ENCODE measurements at places on chromosomes 1 and 21.
A peak's percentile ranks its signal among the peaks of the same experiment; 100 is the strongest.

- DNase-seq: no peak
These were observed 125.0 kb upstream of the IVNS1ABP start for GRCh38 chr1:185442050-185442449.

GRCh38 chr1:180188684-180189175 lies 34.1 kb downstream of the QSOX1 start:
- no peak for DNase-seq

- peak; percentile 33 for DNase-seq
These were observed 1.1 kb downstream of the AGTRAP start for GRCh38 chr1:11736746-11737639.

- no peak for DNase-seq
These were observed 396.0 kb upstream of the DAB1 start for GRCh38 chr1:57819893-57820292.

DNA sequence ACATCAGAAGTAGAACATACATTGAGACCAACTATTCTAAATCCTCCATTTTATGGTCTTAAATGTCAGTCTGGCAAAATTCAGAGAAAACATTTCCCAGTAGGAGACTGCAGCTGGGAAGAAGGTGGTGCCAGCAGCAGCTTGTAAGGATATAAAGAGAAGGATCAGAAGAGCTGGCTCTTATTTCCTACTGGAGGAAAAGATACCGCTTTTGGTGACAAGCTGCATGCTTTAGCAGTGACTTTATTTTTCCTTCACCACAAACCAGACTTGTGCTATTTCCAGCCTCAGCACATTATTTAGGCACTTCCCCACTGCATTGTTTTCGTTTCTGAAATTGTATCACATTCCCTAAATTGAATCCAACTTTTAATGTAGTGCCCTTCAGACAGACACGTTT lies 28.4 kb downstream of the RNF11 start:
- DNase-seq: no peak

DNA sequence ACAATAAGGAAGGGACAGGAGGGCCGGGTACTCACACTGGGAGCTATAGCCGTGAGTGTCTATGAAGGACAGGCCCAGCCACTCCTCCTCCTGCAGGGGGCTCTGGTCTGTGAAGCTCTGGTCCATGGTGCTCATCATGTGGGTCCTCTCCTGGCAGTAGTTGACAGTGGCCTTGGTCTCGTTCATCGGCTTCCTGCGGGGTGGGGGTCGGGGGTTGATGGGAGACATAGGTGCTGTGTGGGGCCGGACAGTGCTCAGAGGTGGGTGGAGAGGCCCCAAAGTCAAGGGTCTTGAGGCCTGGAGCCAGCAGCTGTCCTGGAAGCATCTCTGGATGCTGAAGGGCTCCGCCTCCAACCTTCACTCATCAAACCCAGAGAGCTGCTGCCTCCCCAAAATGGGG lies 260.4 kb downstream of the PTPRU start:
- DNase-seq: no peak

GRCh38 chr21:42640486-42640885 lies 12.9 kb upstream of the PDE9A start:
- DNase-seq: no peak

DNA sequence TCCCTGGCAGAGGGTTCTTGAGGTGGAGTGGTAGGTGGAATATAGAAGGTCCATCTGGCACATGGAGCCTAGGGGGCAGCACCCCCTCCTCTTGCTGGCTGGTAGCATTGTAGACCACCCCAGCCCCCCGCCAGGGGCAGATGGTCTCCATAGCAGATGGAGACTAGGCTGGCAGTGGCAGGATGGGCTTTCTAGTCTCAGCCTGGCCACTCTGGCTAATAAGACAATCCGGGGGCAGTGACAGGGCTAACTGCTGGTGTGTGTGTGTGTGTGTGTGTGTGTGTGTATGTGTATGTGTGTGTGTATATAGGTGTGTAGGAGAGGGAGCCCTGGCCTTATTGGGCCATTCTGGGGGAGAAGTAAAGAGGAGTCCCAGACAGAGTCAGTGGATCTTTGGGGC lies 16.1 kb downstream of the UTP11 start:
- DNase-seq: no peak

DNA sequence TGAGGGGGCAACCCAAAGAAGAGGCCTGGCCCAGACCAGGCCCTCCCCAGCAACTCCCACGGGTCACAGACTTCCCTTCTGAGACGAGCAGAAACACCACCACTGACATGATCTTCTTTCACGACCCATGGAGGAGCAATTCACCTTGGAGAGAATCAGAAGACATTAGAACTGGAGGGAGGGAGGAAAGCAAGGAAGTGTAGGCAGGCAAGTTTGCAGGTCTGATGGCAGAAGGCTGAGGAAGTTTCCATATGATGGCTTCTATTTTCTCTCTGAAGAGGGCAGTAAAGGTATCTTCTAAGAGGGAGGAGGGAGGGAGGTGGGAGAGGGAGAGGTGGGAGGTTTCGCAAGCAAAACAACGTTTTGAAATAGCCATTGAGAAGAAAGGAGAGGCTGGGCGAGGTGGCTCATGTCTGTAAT lies 1.4 kb upstream of the UBXN10 start:
- DNase-seq: no peak

DNA sequence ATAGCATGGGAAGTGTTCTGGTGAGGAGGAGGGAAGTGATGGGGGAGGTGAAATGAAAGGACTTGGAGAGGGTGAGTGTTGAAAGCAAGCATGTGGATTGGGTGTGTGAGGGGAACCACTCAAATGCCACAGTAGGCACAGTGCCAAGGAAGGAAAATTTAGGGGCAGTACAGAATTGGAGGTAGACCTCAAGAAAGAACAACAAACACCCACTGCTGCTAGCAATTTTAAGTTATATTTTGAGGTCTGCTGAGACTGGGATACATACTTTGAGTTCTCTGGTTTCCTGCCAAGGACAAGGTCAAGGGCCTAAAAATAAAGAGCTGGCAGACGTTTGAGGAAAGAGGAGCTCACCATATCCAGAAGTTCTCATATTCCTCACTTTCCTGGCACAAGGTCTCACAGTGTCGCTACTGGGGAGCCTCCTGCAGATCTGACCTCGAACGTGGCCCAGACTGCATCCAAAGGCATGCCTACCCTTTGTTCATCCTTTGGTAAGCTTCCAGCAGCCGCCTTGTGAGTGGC lies 104.0 kb downstream of the BRINP2 start:
- peak; percentile 27 for DNase-seq

- no peak for DNase-seq
These were observed at the start of gene CFH for GRCh38 chr1:196651637-196652215. CFH (plus strand) TSS chr1:196652043; CDS start chr1:196652118, 75 bp downstream.

DNA sequence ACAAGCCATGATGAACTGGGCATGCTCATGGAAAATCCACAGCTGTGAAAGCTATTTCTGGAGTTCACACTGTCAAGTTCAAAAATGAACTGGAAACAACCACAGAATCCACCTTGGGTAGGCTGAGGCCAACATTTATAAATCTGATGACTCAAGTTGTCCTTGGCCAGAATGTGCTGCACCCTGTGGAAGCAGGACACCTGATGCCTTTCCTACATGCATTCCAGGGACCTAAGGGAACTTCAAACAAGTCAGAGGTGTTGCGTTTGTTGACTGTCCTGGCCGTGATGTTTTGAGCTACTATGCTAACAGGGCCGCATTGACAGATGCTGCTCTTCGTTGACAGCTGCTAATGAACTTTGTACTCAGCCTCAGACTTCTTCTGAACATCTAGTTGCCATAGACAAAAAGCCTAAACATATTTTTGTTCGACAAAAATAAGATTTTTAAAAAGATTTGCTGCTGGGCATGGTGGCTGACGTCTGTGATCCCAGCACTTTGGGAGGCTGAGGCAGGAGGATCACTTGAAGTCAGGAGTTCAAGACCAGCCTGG lies 127.9 kb upstream of the SLC45A1 start:
- DNase-seq: no peak

- DNase-seq: no peak
These were observed 177.2 kb downstream of the PLPPR4 start for GRCh38 chr1:99441299-99442095.

- DNase-seq: peak; percentile 49
These were observed 131.8 kb upstream of the SGIP1 start for GRCh38 chr1:66402194-66402593.

- DNase-seq: no peak
These were observed 5.0 kb downstream of the C1orf226 start for GRCh38 chr1:162386292-162387225.

GRCh38 chr1:1901641-1902294 lies 10.9 kb upstream of the GNB1 start:
- no peak for DNase-seq

- no peak for DNase-seq
These were observed 89.7 kb downstream of the ITSN1 start for GRCh38 chr21:33732038-33732437.

DNA sequence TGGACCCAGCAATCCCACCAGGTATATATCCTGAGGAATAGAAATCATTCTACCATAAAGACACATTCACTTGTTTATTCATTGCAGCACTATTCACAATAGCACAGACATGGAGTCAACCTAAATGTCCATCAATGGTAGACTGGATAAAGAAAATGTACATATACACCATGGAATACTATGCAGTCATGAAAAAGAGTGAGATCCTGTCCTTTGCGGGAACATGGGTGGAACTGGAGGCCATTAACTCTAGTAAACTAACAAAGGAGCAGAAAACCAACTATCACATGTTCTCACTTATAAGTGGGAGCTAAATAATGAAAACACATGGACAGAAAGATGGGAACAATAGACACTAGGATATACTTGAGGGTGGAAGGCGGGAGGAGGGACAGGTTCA lies 36.1 kb upstream of the PRKACB start:
- DNase-seq: no peak

DNA sequence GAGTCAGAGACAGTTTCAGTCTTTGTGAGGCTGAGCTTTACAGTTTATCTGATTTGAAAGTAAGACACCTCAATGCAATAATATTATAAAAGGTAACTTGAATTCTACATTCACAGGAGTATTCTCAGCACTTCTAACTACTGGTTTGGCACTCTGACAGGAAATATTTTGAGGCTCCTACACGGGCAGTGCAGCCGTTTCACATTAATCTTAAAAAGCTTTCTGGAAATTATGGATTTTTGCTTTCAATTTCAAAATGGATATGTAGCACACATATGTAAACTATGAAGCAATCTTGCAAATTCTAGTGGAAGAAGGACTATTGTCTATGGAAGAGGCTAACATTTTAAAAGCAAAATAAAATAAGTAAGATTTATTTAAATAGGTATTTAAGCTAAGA lies 262.9 kb upstream of the SNX7 start:
- DNase-seq: no peak

DNA sequence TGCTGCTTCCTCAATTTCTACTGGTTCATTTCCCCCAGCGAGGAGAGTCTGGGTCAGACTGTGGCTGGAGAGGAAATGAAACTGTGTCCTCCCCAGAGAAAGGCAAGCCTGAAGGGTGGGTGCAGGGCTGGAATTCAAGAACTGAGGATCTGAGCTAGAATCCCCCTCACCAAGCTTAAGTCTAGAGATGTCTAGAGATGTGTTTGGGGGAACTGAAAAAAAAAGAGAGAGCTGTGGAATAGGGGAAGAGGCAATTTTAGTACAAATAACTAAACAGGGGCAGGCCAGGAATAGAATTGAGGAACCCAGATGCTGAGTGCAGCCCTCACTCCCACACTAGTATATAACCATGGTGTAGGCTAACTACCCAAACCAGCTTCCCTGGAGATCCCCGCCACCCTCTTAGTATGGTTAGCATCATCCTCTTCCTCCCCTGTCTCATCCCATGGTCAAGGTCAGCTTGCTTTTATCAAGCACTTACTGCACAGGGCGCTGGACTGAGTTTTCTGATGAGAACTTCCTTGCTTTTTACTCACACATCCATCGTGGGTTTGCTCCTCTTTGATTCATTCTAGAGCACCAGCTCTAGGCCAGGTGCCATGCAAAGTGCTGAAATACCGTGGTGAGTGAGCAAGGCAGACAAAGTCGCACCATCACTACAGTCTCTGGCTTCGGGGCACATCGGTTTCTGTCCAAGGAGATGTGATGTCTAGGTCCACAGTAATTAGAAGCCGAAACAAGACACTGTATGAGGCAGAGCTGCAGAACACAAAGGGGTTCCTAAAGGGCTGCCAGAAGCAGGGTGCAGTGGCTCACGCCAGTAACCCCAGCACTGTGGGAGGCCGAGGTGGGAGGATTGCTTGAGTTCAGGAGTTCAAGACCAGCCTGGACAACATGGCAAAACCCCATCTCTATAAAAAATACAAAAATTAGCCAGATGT lies 112.9 kb upstream of the IPO9 start:
- no peak for DNase-seq

DNA sequence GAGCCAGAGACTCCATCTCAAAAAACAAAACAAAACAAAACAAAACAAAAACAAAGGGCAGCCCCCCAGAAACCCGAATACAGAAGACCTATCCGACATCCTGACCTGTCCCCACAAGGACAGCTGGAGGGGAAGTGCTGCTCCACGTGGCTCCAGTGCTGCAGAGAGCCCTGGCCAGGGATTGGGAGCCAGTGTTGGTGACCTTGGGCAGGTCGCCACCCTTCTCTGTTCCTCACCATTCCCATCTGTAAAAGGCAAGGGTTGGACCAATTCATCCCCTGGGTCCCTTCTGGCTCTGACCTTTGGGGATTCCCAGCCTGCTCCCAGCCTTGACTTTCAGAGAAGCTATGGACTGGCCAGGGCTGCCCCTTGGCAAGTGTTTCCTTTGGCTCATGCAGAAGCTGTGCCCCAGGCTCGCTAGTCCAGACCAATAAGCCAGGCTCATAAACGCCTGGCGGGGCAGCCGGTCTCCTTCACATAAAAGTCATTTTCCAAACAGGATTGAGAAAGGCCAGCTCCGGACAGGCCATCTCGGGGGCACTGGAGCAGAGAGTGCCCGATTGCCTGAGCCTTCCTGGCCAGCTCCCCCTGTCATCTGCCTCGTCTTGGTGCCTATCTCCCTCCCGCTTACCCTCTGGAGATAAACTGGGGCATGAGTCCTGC lies 20.0 kb upstream of the PADI1 start:
- no peak for DNase-seq

- peak; percentile 31 for DNase-seq
These were observed 16.2 kb downstream of the CHRNB2 start for GRCh38 chr1:154583773-154584172.

GRCh38 chr1:111197598-111198284 lies 2.7 kb downstream of the DENND2D start:
- DNase-seq: no peak

DNA sequence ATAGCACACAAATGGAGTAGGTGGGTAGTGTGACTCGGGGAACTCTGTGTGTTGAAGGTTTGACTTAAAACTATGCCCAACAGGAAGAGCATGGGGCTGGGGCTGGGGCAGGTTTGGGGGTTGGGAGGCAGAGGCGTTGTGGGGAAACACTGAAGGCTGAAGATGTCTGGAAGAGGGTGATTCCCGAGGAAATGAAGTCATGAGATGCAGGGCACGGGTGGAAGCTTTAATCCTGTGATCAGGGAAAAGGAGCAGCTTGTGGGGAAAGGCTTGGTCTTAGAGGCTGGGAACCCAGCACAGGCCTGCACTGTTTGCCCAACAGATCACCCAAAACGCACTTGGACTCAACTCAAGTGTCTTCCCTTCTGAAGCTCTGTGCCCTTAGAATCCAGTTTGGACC lies 26.6 kb upstream of the CTBS start:
- no peak for DNase-seq

DNA sequence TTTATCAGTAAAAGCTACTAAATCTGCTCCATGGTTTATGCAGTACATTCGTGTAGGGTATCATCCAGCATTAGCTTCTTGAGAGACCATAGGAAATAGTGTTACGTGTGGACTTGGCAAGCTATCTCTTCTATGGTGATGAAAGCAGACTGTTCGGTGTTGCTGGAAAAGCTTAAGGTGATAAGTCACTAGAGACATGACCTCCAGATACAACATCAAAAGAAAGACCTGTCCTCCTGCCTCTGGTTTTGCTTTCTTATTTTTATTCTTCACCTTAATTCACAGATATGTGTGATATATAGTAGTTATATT lies 53.5 kb upstream of the S1PR1 start:
- DNase-seq: no peak
